ENCODE measurements at places on chromosomes 13 and 19.

- no peak for DNase-seq
These were observed 18.3 kb upstream of the TEX29 start for GRCh38 chr13:111302045-111302726.

- DNase-seq, result no peak
These were observed 18.2 kb downstream of the CCNA1 start for GRCh38 chr13:36450534-36450933.

DNA sequence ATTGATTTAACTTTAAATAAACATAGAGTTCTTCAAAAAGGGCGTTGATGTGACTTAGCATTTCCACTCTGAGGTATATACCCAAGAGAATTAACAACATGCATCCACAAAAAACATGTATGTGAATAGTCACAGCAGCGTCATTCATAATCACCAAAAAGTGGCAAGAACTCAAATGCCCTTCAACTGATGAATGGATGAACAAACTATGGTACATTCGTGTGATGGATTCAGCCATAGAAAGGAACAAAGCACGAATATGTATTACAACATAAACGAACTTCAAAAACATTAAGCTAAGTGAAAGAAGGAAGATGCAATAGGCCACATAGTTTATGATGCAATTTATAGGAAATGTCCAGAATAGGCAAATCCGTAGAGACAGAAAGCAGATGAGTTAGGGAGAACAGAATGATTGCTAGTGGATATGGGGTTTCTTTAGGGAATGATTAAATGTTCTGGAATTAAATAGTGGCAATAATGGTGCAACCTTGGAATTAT, 72.3 kb upstream of the UQCRFS1 start:
- DNase-seq, result no peak

DNA sequence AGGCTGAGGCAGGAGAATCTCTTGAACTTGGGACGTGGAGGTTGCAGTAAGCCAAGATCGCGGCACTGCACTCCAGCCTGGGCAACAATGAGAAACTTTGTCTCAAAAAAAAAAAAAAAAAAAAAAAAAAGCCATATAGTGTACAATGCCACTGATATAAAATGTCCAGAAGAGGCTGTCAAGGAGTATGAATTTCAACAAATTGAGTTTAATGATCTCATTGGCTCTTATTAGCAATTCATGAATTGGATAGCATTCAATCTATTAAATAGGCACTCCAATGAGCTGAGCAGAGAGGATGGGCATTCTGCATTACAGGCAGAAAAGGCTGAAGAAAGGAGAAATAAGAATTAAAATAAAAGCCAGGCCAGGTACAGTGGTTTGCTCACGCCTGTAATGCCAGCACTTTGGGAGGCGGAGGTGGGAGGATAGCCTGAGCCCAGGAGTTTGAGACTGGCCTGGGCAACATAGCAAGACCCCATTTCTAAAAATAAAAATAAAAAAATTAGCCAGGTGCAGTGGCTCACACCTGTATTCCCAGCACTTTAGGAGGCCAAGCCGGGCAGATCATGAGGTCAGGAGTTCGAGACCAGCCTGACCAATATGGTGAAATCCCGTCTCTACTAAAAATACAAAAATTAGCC, 757 bp upstream of the LMNB2 start:
- DNase-seq, result no peak

DNA sequence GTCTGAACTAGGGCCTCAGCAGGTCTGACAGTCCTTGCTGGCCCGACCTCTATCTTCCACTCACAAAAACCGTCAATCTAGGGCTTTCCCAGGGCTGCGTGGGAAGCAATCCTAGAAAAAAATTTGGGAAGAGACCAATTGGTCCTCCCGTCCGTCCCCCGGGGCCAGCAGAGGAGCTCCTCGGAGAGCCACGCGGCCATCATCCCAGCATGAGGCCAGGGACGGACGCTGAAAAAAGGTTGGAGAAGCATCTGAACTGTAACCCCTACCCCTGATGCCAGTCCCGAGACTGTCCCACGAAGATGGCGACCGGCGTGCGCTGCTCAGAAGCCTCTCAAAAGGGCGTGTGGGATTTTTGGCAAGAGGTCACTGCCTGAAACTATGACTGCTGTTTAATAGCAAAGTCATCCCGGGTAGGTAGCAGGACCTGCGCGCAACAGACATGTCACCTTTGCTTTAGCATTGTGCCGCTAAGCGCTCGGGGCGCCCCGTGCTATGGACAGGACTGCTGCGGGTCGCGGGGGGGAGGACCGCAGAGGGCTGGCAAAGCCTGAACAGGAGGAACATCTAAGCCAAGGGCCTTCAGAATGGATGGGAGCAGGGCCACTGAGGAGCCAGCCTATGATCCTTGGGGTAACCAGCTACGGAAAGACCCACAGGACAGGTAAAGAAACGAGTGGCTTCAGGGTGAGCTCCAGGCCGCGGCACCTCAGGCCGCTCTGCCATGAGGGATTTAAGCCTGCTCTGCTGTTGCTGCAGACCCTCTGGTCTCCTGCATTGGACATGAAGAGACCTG, 10.6 kb downstream of the AKAP8 start:
- no peak for DNase-seq

DNA sequence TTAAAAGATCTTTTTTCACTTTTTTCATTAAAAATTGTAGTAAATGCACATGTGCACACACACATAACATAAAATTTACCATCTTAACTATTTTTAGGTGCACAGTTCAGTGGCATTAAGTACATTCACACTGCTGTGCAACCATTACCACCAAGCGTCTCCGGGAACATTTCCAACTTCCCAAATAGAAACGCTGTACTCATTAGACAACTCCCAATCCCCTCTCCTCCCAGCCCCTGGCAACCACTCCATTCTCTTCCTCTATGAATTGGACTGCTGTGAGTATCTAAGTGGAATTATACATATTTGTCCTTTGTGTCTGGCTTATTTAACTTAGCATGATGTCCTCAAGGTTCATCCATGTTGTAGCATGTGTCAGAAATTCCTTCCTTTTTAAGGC, 11.6 kb downstream of the GJB2 start:
- DNase-seq, result peak; percentile 9
